ENCODE measurements at places on chromosomes 1 and 21. TPM values are rescaled to one million over a fixed set of nuclear protein-coding genes. Genes with fewer than 3 reads are reported as not detected.

- DNase-seq, result no peak
These were observed 19.3 kb downstream of the ALDH4A1 start for GRCh38 chr1:18883079-18883478.

GRCh38 chr1:228161866-228162265, 3.7 kb upstream of the IBA57 start:
- DNase-seq, result no peak

GRCh38 chr1:13764588-13765332, 64.8 kb downstream of the PRDM2 start:
- peak; percentile 35 for DNase-seq

DNA sequence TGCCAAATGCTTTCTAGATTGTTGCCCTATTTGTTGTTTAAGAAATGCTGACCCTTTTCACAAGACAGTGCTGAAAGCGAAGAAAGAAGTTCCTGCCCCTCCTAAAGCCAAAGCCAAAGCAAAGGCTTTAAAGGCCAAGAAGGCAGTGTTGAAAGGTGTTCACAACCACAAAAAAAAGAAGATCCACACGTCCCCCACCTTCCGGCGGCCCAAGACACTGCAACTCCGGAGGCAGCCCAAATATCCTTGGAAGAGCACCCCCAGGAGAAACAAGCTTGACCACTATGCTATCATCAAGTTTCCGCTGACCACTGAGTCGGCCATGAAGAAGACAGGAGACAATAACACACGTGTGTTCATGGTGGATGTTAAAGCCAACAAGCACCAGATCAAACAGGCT, 55.7 kb downstream of the PSMG1 start:
- no peak for DNase-seq

DNA sequence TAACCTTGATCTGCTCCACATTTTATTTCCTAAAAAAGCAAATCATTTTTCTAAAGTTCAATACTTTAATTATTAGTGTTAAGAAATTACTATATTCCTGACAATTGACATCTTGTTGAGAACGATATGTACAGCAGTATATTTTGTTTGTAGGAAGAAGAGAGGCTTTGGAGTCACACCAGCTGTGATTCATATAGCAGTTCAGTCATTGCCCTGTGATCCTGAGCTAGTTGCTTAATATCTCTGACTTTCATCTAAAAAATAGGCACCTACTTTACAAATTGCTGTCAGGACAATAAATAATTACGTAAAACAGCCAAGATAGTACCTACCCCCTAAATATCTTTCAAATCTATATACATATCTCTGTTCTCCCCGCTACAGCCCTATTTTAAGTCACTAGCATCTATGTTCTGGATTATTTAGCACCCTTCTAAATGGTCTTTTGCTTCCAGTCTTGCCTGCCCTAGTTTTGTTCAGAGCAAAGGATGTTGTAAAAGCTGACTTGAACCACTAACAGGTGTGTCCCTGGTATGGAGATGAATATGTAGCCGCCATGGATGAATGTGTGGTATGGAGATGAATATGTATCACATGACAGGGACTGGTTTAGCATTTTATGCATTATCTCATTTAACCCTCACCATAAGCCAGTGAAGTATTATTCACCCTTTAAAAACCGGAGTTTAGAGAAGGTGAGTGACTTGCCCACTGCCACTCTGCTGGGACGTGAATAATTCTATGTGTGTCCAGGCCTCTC, 42.2 kb downstream of the RNF220 start:
- DNase-seq, result no peak

GRCh38 chr1:25204797-25205480, 27.4 kb downstream of the SYF2 start:
- DNase-seq, result peak; percentile 26

- no peak for DNase-seq
These were observed 122.6 kb downstream of the GRIK3 start for GRCh38 chr1:36911561-36912364.

GRCh38 chr1:89754518-89754917, 66.3 kb upstream of the LRRC8D start:
- no peak for DNase-seq

GRCh38 chr1:189939967-189940366, 537.7 kb downstream of the BRINP3 start:
- no peak for DNase-seq

GRCh38 chr1:224357626-224358124, 996 bp downstream of the CNIH4 start:
- DNase-seq, result no peak

DNA sequence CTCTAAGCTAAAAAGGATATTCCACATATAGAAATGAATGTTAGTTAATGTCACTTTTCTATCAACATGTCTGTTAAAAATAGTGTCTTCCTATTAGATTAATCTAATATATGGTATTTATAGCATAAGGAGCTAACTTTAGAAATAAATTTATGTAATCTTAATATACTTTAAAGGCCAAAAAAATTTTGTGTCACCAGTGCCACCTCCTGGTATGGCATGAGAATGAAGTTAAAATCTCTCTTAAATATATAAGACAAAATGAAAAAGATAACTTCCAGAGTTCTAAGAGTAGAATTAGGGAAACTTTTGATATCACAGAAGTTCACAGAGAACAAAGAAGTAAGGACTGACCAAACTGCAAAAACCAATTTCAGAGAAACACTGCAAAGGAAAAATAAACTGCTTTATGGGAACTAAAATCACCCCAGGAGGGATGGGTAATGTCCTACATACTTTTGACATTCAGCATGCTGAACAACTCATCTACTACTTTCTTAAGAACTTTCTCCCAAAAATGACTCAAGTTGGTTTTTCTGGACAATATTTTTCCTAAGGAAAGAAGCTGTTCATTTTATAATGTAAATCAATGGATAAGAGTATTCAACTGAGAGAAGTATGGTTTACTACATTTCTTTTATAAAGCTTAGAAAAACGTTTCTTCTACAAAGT, 82.8 kb downstream of the TRIM33 start:
- peak; percentile 19 for DNase-seq

DNA sequence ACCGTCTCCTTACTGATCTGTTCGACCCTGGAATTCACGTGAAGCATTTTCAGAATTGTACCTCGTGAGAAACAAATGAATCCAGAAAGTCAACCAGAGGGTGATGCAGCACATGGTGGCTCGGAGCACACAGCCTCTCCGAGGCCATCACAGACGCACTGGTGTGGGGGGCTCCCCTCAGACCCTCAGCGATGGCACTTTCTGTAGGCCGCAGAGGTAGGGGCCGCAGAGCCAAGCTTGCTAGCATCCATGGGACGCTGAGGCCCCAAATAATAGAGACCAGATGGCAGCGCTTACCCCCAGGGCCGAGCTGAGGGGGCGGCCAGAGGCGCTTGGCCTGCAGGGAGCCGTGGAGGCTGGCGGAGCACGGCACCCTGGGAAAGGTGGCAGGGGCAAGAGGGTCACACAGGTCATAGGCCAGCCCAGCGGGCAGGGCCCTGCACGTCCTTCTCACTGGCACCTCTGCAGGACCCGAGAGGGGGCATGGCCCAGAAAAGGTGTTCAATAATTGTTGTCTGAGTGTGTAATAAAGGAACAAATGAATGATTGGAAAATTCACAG, 28.1 kb upstream of the COL6A2 start:
- DNase-seq, result no peak

DNA sequence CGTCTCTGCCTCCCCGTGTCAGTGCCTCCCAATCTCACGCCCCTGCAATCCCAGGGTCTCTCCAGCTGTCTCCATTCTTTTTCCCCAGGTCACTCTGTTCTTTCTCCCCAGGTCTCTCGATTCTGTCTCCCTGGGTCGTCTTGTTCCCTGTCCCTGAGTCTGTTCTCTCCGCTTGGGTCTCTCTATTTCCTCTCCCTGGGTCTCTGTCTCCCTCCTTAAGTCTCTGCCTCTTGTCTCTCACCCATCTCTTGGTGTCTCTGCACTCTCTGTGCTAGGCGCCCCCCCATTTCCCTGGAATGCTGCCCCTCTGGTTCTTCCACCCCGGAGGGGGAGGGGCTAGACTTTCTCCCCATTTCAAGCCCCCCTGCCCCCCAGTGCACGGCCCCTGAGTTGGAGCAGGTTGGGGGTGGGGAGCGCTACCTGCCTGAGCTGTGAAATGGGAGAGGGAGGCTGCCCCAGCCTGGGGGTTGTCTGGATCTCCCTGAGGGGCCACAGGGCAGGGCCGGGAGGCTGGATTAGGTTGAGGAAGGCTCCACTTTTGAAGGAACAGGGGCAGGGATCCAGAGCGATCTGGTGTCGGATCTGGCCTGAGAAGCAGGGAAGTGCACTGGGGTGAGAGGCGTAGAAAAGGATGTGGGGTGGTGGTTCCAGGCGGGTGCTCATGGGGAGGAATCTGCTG, 1.4 kb downstream of the PTPRF start:
- no peak for DNase-seq

DNA sequence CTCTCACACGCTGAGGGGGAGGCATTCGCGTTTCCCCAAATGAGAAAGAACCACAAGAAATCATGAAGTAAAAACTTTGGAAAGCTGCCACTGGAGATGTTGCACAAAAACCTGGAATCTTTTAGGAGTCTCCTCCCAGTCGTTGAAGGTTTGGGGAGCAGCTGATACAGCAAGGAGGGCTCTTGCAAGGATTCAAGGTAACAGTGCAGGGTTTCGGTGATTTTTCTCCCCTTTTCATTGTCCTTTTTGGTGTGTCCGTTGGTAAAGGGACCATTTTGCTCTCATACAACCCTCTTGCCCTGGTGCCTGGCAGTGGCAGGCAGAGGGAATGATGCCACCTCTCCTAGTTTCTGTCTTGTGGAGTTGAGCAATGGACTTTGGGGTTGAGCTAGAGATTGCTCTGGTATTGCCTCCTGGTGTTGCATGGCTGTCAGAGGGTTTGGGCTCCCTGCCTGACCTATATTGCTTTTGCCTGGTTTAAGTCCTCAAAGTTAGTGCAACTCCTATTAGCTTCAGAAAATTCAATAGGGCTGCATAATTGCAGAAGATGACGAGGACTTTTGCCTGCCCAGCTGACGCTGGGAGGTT, 872 bp downstream of the BRINP2 start:
- no peak for DNase-seq

- DNase-seq, result no peak
These were observed 55.3 kb upstream of the CNTN2 start for GRCh38 chr1:204987689-204988088.

DNA sequence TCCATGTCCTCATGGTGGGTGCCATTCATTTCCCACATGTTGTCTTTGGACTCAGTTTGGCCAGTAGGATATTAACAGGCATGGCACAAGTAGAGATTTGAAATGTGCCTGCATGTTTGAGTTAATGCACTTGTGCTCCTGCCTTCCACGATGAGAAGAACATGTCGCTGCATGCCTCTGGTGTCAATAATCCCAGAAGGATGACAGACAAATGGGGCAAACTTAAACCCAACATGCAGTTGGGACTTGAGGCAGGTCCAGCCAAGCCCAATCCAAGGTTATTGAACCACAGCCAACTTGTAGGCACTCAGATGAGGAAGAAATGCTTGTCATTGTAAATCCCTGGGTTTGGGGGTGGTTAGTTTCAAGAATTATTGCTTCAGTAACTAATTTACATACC, 174.6 kb downstream of the TRIM33 start:
- DNase-seq, result no peak

- DNase-seq, result no peak
These were observed 79.8 kb downstream of the EPHB2 start for GRCh38 chr1:22790232-22791008.

- DNase-seq, result no peak
These were observed 212.8 kb downstream of the PBX1 start for GRCh38 chr1:164771619-164772361.

DNA sequence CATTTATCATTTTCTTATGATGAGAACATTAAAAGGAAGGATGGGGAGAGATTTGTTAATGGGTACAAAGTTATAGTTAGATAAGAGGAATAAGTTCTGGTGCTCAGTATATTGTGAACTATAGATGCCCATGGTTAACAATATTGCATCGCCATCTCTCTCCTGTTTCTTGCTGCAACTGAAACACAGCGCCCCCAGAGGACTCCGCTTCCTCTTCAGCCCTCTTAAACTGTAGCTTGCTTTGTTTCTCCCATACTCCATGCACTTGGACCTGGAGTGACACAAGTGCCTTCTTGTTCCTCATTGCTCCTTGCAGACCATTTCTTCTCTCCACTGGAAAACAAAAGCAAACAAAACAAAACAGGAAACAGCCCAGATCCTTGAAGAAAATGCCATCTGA, 70.1 kb upstream of the NTPCR start:
- peak; percentile 37 for DNase-seq

DNA sequence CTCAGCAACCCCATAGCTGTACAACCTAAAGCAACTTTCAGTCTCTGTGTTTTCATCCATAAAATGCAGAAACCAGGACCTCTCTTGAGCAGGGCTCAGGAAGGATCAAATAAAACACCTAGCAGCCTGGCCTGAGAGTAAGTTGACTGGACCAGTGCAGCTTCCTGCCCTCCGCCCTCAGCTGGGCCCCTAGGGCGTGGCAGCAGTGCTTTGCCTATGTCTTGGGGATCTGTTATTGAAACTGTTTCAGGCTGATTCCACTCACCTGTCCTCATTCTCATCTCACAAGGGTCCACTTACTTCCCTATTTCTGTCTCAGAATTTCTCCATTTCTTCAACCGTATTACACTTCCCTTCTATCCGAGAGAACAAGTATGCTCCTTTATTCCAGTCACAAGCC, 17.3 kb downstream of the LRRC42 start:
- DNase-seq, result no peak

VWA5B1 gene
- total RNA-seq, result not detected

PTPRC gene
- total RNA-seq, result 475 TPM

TDRD10 gene
- not detected for total RNA-seq

OR2L8 gene
- 0.29 TPM for total RNA-seq

DMRTA2 gene
- not detected for total RNA-seq

AKNAD1 gene
- not detected for total RNA-seq

ARHGAP30 gene
- 174 TPM for total RNA-seq

All from activated CD8-positive, alpha-beta T cell treated with anti-CD3 and anti-CD28 coated beads for 36 hours (primary cell).